Fibroblast of skin of right biceps (primary cell): ENCODE measurements at places on chromosomes 5 and 9.
A peak's percentile ranks its signal among the peaks of the same experiment; 100 is the strongest.

- no peak for DNase-seq
Measured at GRCh38 chr9:130929571-130930038, 9.4 kb downstream of the FIBCD1 start.

- peak; percentile 23 for DNase-seq
Measured at GRCh38 chr9:13898957-13899356, 415.0 kb downstream of the NFIB start.

GRCh38 chr9:114497727-114498382 is 7.4 kb downstream of the WHRN start:
- DNase-seq: no peak

GRCh38 chr9:2934241-2934650 is 90.4 kb upstream of the PUM3 start:
- DNase-seq: no peak

DNA sequence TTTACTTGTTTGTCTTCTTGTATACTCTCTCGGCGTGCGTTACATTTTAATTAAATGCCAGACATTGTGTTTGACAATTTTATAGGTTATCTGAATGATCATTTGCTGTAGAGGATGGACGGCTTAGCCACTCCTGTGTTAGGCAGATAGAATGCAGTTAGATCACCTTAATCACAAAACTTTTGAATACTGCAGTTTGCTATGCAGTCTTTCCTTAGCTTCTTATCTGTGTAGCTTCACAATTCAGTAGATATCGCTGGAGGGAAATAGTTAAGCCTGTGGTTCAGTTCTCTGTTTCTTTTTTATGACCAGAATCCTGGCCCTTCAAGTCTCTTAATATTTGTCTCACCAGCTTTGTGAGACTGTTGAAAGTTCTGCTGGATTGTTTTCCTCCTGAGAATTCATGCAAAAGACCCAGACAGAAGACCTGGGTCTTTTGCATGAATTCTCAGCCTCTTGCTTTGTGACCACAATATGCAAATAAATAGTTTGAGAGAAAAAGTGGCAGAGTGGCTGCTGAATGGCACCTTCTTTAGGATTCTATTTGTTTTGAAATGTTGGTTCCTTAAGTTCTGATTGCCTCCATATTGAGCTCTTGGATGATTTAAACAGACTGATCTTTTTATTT is 40.2 kb downstream of the RASA1 start:
- no peak for DNase-seq

GRCh38 chr9:14654932-14655331 is 38.3 kb downstream of the ZDHHC21 start:
- no peak for DNase-seq

GRCh38 chr5:7876867-7877266 is 7.9 kb downstream of the MTRR start:
- DNase-seq: peak; percentile 71

DNA sequence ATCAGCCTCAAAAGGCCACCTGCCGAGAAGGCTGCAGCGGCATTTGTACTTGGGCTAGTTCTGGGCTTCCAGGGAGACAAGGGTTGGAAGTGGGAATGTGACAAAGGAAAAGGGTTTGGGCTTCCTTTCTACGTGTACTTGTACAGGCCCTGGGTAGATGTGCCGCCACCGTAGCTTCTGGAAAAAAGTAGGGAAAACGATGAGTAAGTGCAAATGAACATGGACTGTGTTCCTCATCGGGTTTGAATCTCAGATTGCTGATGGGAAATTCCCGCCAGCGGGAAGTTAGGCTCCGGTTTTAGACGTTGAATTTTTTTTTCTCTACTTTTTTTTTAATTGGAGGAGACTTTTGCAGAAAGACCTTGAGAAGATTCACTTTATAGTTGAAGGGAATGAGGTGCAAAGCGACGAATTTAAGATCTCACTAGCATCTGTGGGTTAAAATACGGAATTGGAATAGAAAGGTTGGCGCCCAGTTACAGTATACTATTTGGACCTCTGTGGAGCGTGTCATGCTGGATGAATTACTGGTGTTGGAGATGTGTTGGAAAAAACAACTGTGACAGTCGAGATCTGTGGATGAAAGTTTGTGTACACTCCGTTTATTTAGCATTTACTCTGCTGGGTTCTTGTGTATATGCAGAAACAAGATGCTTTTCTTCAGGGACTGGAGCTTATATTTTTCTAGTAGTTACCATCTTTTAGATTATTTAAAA is 1.2 kb downstream of the G3BP1 start:
- DNase-seq: peak; percentile 47

DNA sequence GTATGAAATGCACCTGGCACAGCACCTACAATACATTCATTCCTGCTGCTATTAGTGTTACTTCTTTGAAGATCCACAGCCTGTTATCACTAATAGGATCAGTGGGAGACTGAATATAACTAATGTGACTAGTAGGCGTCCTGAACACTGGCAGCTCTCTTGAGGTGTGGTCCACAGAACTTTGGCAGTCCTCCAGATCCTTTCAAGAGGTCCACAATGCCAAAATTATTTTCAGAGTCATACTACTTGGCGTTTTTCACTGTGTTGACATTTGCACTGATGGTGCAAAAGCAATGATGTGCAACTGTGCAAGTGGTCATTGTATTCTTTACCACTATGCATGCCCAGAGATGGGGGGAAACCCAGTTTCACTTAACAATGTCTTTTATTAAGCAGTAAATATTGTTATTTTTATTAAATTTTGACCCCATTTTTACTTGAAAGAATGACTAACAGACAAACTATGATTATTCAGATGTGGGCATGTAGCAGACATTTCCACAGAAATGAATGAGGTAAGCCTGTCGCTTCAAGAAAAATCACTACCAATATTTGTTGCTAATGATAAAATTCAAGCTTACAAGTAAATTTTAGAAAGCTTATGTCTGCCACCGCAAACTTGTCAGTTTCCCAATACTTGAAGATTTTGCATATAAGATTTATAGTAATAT is 48.9 kb downstream of the ADRB2 start:
- DNase-seq: peak; percentile 21

DNA sequence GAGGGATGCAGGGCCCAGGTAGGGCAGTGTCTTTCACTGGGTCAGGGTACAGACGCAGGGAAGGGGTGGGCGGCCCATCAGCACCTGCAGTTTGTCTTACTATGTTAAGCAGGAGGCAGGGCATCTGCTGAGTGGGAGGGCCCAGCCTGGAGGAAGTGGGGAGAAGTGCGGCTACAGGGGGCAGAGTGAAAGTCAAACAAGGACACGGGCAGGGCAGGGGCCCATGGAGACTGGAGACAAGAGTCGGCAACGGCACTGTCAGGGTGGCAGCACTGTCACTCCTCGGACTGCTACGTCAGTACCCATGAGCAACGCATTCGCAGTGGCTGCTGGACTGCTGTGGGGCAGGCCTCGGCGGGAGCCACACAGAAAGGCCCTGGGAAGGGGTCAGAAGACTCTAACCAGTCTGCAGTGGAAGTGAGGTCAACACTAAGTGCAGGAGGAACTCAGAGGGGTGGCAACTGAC is 19.7 kb downstream of the CAMSAP1 start:
- DNase-seq: no peak

- DNase-seq: no peak
Measured at GRCh38 chr5:134527961-134528424, 2.5 kb downstream of the JADE2 start.

- peak; percentile 89 for DNase-seq
Measured at GRCh38 chr5:36599986-36600779, 6.2 kb upstream of the SLC1A3 start.

- DNase-seq: peak; percentile 25
Measured at GRCh38 chr9:3508521-3509291, 17.1 kb downstream of the RFX3 start.

DNA sequence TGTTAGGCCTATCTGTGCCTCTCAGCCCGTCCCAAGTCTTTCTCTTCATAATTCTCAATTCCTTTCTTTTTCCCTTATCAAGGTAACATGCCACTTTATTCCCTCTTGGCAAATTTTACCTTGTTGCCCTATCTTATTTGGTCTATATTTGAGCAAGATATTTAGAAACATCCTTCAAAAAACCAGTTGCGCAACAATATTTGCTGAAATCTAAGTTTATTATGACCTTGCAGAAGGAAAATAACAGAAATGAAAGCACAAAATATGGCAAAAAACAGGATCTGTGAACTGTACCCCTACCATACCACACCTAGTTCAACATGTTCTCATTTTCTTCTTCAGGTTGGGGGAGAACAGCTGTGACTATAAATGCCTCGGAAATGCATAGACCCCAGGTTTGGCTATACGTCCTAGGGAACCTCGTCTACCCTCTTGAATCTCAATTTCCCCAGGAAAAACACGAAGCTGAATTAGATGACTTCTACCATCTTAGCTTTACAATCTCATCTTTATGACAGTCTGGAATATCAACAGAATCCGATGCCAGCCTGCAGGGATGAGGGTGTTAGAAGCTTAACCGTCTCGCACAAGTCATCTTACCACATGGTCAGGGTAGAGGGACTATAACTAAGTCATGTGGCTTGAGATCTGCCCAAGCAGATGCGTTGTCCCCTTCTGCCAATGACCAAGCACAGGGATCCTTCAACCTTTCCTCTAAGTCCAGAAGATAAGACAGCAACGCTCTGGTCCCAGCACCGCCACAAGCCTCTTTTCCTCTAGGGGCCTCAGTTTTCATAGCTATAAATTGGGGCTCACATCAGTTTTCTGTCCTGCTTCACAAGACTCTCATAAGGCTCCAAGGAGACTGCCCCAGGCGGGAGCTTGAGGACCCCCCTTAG is 1.3 kb downstream of the LCP2 start:
- DNase-seq: no peak

DNA sequence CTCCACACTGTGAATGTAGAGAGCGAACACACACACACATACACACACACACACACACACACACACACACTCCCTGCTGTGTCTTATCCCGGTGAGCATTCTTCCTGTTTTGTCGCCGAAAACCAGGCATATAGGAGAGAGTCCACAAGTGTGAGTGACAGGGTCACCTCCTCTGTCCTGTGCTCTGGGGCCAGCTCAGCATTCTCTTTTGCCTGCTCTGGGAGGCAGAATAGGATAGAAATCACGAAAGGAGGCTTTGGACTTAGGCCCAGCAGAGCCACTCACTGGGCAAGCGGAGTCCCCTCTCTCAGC is 3.0 kb downstream of the LAMC3 start:
- DNase-seq: no peak

DNA sequence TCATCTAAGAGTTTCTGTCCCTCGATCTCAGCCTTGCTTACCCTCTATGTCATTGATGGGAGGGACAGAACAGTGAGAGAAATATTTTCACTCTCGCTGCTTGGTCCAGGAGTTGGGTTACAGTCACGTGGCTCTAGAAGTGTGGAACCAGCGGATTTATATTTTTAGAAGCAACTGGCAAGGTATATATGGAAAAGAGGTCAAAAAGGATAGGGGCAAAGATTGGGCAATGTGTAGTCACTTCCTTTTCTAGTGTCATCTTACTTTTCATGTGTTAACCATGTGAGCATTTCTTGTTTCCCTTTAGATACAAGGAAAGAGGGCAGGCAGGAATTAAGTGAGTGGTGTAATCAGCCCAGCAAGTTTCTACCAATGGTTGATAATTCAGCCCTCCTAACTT is 111.5 kb upstream of the ZNF366 start:
- peak; percentile 45 for DNase-seq

DNA sequence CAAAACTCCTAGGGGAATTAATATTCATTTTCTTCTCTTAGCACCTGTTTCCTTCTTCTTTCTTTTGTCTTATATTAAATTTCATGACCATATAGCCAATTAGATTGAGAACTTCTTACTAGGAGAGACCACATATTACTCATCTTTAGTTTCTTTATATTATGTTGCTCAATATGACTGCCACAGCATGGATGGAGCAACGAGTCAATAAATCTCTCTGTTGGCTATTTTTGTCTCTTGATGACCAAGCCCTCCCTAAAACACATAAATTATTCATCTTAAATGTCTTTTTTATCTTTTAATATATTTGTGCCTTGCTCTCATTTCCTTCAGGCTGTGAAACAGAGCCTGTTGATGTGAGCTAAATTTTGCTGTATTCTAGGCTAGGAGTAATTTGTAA is 123.0 kb downstream of the ADAMTSL1 start:
- peak; percentile 85 for DNase-seq

DNA sequence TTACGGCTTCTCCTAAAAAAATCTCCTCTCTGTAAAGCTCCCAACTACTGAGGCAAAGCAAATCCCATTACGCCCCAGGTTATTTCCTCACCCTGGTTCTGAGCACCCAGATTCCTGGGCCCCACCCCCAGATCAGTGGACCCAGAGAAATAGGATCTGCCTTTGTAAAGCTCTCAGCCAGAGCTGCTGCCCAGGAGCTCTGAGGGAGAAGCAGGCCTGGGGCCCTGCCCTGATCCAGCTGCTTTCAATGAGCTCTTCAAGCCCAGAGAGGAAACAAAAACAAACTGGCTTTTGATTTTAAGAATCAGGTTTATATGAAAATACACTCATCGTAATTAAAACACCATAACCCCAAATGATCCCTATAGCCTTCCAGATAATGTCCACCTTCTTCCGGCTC is 124.5 kb downstream of the C5orf15 start:
- no peak for DNase-seq
